ENCODE measurements at places on chromosomes 6 and 20. TPM values are rescaled to one million over a fixed set of nuclear protein-coding genes. Genes with fewer than 3 reads are reported as not detected.

The AVP gene
- not detected for total RNA-seq

The MLN gene
- total RNA-seq: not detected

The RAET1E gene
- under 0.01 TPM for total RNA-seq

The NOX3 gene
- not detected for total RNA-seq

The MROH8 gene
- 0.65 TPM for total RNA-seq

The RBM24 gene
- total RNA-seq: 0.65 TPM

The PROKR2 gene
- not detected for total RNA-seq

The ME1 gene
- total RNA-seq: 2.2 TPM

The RRP36 gene
- 64.9 TPM for total RNA-seq

Data from lung microvascular endothelial cell (primary cell).